Smooth muscle cell of the brain vasculature (primary cell): ENCODE measurements at places on chromosomes 7 and 10.

DNA sequence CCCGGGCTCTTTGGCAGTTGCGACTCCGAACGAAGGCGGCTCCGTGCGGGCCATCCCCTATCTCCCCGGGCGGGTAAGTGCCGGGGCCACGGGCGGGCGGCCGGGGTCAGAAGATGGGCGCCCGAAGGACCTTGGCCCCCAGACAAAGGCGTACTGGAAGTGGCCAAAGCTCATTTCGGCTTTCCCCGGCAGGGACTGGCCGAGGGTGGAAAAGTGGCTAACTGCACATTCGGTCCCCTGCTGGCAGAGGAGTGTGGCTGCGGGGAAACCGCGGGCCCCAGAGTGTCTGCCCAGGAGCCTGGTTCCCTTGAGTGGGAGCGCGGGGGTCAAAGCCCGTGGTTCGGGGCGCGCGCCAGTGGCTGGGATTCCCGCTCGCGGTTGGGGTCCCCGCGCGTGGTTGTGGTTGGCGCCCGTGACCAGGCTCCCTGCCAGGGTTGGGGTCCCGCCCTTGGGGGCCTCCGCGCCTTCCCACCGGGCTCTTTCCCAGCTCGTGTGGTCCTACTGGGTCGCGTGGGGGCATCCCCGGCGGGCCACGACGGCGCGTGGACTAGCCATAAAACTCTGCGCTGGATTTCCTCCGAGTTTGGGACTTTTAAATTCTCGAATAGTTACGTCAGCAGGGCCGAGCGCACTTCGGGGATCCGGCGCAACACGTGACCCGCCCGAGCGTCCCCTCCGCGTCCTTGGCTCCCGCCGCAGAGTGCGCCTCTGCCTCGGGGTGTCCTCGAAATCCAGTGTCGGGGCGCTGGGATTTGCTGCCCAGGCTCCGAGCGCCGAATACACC lies 124.4 kb downstream of the TACC2 start:
- DNase-seq = no peak

DNA sequence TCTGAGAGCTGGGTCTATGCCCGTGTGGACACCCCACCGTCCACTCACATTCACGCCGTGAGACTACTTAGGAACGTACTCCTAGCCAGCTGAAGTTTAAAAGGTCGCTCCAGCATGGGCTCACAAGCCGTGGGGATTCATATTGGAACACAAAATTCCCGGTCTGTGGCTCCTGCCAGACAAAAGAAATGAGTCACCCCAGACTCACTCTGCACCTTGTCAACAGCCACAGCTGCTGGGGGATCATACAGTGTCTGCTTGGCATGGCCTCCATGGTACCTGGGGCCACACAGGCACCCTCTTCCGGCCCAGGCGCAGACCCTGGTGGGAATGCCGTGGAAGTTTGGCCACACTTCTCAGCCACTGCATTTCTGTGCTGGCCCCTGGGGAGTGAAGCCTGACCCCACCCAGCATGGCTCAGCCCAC lies 228.4 kb downstream of the DNAJB6 start:
- DNase-seq = peak; percentile 17

DNA sequence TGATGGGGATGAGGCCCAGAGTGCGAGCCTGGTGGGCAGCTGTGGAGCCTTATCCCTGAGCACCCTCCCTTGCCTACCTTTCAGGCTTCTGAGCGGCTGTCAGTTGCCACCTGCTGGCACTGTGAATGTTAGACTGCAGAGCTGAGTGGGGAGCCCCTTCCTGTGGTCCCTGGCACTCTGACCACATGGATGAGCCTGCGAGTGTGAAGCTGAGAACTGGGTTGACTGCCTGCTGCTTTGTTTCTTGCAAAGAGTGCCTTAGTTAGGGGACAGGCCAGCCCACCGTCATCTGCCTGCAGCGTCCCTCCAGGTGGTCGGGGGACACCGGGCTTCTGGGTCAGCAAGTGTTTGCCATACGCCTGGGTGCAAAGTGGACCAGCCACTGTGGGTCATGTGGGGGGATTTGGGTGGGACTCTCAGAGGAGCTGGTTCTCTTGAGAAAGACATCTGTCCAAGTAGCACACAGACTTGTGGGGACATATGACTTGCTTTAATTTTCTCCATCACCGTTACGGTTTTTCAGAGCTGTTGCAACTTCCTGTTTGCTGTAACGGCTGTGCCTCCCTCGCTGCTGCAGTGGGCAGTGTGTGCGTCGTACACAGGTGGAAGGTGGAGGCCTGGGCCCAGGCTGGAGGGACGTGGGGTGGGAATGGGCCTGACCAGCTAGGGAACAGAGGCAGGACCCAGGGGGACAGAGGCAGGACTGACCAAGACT lies 13.7 kb downstream of the INPP5A start:
- no peak for DNase-seq

- no peak for DNase-seq
Observed at GRCh38 chr7:100486753-100487446, 3.2 kb downstream of the NYAP1 start.

GRCh38 chr7:142859829-142860228 lies 5.0 kb downstream of the EPHB6 start:
- DNase-seq = peak; percentile 10

- no peak for DNase-seq
Observed at GRCh38 chr10:124005091-124005490, 88.3 kb downstream of the CHST15 start.
